DMS 273 treated with DMSO at 0.1 percent for 48 hours (cell line): ENCODE measurements at places on chromosomes 2 and 18.

GRCh38 chr2:99079226-99079625 lies 62.3 kb upstream of the C2orf15 start:
- DNase-seq, result no peak

- DNase-seq, result no peak
These were observed 27.7 kb downstream of the SMAD7 start for GRCh38 chr18:48922801-48923730.

GRCh38 chr2:207764096-207764630 lies 5.5 kb downstream of the FZD5 start:
- no peak for DNase-seq

GRCh38 chr2:103161456-103162289 lies 399.8 kb downstream of the TMEM182 start:
- DNase-seq, result peak; percentile 9

- no peak for DNase-seq
These were observed 592.3 kb upstream of the ID2 start for GRCh38 chr2:8089596-8089995.

GRCh38 chr2:238868067-238868524 lies 20.2 kb downstream of the TWIST2 start:
- DNase-seq, result no peak

GRCh38 chr2:157932480-157933159 lies 56.5 kb upstream of the ACVR1 start:
- DNase-seq, result no peak

DNA sequence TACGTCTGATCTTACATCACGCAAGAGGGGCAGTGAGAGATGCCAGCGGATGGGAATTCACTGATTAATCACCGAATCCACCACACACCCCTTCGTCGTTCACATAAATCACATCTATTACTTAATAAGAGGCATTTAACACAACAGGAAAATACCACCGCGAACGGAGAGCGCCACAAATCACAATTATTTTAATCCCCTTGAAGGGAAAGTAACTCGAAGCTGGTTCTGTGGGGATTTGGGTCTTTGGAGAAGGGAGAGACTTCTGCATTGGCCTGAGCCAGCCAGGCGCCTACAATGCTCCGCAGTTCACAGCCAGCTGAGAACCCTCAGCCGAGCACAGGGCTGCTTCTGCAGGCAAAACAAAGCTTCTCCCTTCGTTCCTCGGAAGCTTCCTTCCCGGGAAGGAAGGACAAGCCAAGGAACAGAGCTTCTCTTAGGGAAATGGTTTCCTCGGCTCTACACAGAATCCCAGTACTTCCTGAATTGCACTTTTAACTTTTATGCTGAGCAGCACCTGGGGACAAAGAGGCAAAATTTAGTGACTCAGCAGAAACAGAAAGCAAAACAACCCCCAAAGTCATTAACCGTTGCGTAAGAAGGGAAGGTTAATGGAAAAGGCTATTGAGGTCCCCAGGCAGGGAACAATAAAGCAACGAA lies at the start of gene LRP1B:
Gene LRP1B (minus strand): TSS at position 7 of the 660 bp plus-strand sequence. CDS start 287 bp downstream, outside the sequence.
- DNase-seq, result no peak

DNA sequence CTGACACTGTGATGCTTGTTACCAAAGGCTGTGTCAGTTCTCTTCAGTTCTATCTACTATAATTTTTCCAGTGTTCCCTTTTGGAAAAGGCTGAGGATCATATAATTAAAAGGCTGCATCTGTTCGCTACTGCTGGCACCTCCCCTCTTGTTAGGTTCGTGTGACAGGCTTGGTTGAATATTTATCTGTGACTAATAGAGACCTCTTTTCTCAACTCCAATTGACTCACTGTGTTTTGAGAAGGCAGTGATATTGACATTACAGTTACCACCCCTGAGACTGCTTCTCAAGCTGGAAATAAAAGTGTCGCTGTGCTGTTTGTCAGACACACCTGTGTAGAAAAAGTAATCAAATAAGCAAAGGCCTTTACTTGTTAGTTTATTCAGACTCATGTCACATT lies 205.5 kb upstream of the KCNH7 start:
- DNase-seq, result no peak

GRCh38 chr2:100882645-100883613 lies 63.0 kb downstream of the NPAS2 start:
- DNase-seq, result no peak

GRCh38 chr18:10659000-10659399 lies 133.2 kb downstream of the NAPG start:
- DNase-seq, result no peak

DNA sequence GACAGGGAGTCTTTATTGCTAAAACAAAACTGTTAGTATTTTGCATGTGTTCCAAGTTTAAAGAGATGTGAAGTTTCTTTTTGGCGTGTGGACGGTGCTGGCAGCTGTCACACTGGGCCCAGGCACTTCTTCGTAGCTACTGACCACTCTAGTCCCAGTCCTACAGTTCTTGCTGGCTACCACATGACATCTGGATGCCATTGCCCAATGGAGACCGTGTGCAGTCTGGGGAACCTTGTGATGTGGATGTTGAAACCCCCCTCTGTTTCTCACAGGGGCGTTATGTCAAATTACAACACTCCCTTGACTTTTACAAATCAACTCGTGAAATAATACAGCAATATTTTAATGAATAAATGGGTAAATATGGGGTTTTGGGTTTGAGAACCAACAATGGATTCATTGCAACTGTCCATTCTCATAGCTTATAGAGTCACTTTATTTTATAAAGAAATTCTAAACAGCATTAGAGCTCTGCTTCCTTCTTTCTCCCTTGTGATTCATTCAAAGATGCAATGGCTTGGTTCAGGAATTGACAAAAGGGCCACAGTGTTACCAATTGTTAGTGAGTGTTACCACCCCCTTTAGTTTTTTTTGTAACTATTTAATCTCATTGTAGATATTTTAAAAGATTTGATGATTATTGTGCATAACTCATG lies 1.2 kb downstream of the GPD2 start:
- no peak for DNase-seq

DNA sequence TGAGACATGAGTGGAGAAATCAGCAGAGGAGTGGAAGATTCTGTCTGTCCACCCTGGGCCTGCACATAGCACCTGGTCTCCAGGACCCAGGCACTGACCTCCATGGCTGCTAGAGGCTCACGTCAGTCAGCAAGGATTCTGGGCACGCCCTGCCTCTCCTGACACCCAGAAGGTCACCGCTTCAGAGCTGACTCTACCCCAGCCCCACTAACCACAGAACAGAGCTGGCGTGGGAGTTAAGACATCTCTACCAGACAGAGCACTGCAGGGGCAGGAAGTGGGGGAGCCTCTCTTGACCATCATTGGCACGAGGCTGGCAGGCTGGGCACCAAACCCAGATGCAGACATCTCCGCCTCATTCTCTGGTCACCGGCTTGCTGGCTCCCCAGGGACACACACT lies 3.0 kb downstream of the ADCY3 start:
- no peak for DNase-seq
